ENCODE measurements at places on chromosomes 6 and 20. TPM values are rescaled to one million over a fixed set of nuclear protein-coding genes. Genes with fewer than 3 reads are reported as not detected.

DNA sequence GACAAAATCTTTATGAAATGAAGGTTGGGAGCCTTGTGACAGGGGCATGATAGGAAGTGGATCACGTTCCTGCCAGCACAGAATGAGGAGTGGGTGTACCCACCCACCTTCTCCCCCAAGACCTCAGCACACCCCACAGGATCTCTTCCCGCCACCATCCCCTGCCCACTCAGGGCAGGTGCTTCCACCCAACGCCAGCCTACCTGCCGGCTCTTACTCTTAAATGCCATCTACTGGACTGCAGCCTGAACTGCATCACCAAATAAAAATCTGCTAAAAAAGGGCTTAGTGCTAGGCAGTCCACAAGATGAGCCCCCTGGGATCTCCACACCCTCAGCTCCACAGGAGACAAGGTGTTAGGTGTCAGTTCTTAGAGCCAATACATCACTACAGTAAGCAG is 20.6 kb downstream of the DTNBP1 start:
- H3K27ac ChIP-seq = no peak overlapping the region
- no peaks in the 10 kb centered on the region for H3K36me3 ChIP-seq
- H3K27me3 ChIP-seq = no peaks in the 10 kb centered on the region
- no peak overlapping the region for H3K4me3 ChIP-seq

GRCh38 chr6:145147559-145147958 is 587.8 kb downstream of the EPM2A start:
- H3K4me3 ChIP-seq = no peak overlapping the region
- H3K4me1 ChIP-seq = peaks cover 23% of the 10 kb centered on the region
- H3K27ac ChIP-seq = no peak overlapping the region

The SPATA25 gene
- 7.5 TPM for total RNA-seq

DNA sequence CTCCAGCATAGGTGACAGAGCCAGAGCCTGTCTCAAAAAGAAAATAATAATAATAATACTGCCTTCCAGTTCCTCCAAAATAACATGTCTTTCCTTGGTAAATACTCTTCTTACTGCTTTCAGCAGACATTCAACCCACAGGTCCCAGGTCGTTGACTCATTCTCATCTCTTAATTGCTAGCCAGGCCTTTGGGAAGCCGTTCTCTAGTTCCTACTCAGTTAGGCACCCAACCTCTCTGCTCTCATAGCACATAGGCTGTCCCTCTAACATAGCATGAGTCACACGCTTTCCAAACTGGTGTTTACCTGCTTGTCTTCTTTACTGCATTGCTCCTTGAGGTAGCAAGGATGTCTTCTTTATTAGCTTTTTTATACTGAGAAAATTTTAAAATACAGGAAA is 98.8 kb downstream of the LAMA2 start:
- no peak overlapping the region for H3K27ac ChIP-seq
- H3K36me3 ChIP-seq = no peaks in the 10 kb centered on the region
- no peaks in the 10 kb centered on the region for H3K4me1 ChIP-seq
- DNase-seq = no peak
- no peaks in the 10 kb centered on the region for H3K27me3 ChIP-seq
- H3K4me3 ChIP-seq = no peak overlapping the region

DNA sequence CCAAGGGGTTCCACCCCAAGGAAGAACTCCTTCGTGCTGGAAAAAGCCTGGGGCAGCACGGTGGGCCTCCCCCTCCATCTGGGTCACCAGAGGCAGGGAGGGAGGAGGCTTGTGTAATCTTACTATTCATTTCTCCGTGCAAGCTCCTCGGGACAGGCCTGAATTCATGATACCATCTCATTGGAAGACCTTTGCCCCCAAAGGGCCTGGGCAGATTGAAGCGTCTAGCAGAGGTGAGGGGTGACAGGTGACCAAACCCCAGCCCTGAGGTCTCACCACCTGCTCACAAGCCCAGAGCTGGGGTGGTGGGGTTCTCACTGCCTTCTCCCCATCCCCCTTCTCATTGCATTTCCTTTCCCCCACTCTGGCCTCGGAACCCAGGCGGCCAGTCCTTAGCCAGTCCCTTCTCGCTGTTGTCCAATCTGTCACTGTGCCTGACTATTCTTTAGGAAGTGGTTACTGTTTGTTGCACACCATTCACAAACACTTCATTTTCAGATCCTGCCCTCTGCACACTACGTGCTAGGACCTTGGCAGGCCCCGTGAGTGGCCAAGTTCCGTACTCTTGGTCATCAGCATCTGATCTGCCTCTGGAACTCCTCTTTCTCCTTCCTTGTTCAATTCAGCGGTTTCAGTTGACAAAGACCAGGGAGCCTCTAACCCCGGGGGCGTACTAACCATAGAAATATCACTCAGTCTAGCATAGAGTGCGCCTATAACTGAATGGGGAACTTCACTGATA is 137.1 kb downstream of the LY86 start:
- no peaks in the 10 kb centered on the region for H3K36me3 ChIP-seq
- H3K4me1 ChIP-seq = peaks cover 18% of the 10 kb centered on the region

DNA sequence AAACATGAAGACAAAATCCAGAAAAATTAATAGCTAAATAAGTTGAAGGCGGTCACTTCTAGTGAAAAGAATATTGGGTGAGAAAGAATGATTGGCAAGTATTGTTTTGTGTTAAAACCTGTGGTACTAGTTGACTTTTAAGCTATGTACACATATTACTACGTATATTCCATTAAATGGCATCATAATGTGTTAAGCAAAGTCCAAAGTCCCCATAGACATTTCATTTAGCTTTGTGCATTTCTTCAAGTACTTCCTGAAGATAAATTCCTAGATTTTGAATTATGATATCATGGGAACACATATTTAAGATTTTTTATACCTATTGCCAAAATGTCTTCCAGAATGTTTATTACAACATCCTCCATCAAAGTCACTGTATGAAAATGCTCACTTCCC is 272.7 kb upstream of the IRAK1BP1 start:
- no peak overlapping the region for H3K27ac ChIP-seq
- H3K36me3 ChIP-seq = no peaks in the 10 kb centered on the region
- H3K4me3 ChIP-seq = no peak overlapping the region
- no peaks in the 10 kb centered on the region for H3K4me1 ChIP-seq

The C6orf58 gene
- not detected for total RNA-seq

DNA sequence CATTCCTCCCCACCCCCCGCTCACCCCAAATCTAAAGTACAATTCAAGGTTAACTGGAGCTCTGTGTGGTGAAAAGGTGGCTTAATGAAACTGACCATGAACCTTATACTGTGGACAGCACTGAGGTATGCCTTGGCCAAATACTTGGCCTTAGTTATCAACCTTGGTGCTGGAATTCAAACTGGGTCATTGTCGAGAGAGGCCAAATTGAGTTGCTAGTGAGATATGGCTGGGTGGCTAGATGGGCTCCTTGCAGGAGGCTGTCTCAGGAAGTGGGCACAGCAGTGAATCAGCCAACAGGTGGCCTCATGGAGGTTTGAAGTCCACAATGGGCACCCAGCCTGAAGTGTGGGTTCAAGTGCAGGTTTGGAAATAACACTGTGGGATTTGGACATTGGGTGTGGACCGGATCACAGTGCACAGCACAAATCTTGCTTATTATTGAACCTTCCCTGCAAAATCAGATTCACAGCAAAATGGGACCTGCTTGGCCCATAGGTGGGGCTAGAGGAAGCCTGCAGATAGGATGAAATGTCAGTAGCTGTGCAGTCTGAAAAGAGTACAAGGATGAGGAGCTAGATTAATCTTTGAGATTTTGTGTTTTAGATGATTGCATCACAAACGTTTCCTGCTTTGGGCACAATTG is 5.6 kb upstream of the BTBD3 start:
- no peaks in the 10 kb centered on the region for H3K27me3 ChIP-seq
- no peak for DNase-seq
- no peaks in the 10 kb centered on the region for H3K4me1 ChIP-seq
- H3K4me3 ChIP-seq = no peak overlapping the region
- H3K27ac ChIP-seq = no peak overlapping the region

- H3K4me1 ChIP-seq = peaks cover 5% of the 10 kb centered on the region
- H3K36me3 ChIP-seq = no peaks in the 10 kb centered on the region
- no peak overlapping the region for H3K4me3 ChIP-seq
- DNase-seq = no peak
These were observed 88.5 kb downstream of the PRKN start for GRCh38 chr6:162638931-162639574.

The CST3 gene
- total RNA-seq = 1,250 TPM

GRCh38 chr20:6886065-6886729 is 118.7 kb downstream of the BMP2 start:
- no peaks in the 10 kb centered on the region for H3K36me3 ChIP-seq
- H3K4me3 ChIP-seq = no peak overlapping the region
- no peak overlapping the region for H3K27ac ChIP-seq
- no peaks in the 10 kb centered on the region for H3K4me1 ChIP-seq
- no peaks in the 10 kb centered on the region for H3K27me3 ChIP-seq
- DNase-seq = no peak

The SNAP25 gene
- total RNA-seq = 19.3 TPM

- no peaks in the 10 kb centered on the region for H3K4me1 ChIP-seq
- H3K4me3 ChIP-seq = no peak overlapping the region
- H3K36me3 ChIP-seq = no peaks in the 10 kb centered on the region
These were observed 270.7 kb upstream of the TFAP2D start for GRCh38 chr6:50442531-50443040.

The RCAN2 gene
- total RNA-seq = 22.7 TPM

DNA sequence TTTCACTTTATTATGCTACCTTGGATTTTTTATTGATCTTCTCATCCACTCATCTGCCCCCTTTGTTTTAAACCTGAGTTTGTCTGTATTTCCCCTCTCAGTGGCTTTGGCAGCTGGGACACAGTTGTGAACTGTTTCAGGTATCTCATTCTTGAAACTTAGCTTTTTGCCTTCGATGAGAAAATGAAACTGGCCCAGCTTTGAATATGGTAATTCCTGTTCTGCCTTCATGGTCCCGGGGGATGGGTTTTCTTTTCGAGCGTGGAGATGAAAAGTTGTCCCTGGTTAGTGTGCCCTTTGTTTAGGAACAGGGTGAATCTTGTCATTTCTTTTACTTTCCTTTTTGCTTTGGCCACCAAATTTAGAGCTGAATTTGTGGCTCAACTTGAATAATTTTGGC is 25.6 kb downstream of the DHX35 start:
- peaks cover 39% of the 10 kb centered on the region for H3K4me1 ChIP-seq
- no peak overlapping the region for H3K4me3 ChIP-seq
- peak overlapping the region; percentile 98 for H3K27ac ChIP-seq
- DNase-seq = no peak
- H3K36me3 ChIP-seq = peaks cover 28% of the 10 kb centered on the region
- H3K27me3 ChIP-seq = no peaks in the 10 kb centered on the region

- H3K4me3 ChIP-seq = no peak overlapping the region
- DNase-seq = peak; percentile 46
- no peaks in the 10 kb centered on the region for H3K4me1 ChIP-seq
- no peak overlapping the region for H3K27ac ChIP-seq
- no peaks in the 10 kb centered on the region for H3K36me3 ChIP-seq
These were observed 21.9 kb downstream of the COL11A2 start for GRCh38 chr6:33170176-33171015.

DNA sequence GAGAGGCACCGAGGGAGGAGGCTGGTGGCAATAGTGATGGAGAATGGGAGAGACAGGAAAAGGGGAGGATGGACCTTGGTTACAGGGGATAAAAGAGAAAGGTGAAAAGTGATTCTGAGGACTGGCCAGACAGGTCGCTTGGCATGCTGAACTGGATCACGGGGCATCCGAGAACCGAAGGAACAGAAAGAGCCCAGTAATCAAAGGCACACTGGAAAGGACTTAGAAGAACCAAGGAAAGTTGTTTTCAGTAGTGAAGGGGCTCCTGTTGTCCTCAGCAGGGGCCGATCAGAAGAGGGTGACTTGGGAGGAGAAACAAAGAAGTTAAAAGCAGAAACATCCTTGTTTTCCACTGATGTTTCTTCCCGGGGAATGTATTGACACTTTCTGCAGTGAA is 18.9 kb downstream of the SYTL3 start:
- no peaks in the 10 kb centered on the region for H3K4me1 ChIP-seq
- DNase-seq = no peak
- H3K27me3 ChIP-seq = no peaks in the 10 kb centered on the region
- no peak overlapping the region for H3K4me3 ChIP-seq

The PRPH2 gene
- total RNA-seq = 3.0 TPM

DNA sequence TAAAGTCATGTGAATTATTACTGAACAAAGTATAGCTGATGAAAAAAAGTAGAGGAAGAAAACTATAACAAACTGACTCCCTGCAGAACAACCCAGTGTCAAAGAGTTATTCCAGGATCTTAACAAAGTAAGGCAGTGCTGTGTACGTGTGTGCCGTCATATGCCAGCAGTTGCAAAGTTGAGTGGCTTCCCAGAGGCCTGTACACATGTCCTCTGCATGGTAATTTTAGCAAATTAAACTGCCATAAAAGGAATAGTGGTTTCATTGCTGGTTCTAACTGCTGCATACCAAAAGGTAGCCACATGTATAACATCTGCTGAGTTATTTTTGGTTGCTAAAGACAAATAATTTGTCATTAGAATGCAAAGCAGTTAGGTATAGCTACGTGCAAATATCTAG is 44.8 kb downstream of the RIPOR2 start:
- no peak for DNase-seq
- H3K36me3 ChIP-seq = no peaks in the 10 kb centered on the region
- no peaks in the 10 kb centered on the region for H3K27me3 ChIP-seq

DNA sequence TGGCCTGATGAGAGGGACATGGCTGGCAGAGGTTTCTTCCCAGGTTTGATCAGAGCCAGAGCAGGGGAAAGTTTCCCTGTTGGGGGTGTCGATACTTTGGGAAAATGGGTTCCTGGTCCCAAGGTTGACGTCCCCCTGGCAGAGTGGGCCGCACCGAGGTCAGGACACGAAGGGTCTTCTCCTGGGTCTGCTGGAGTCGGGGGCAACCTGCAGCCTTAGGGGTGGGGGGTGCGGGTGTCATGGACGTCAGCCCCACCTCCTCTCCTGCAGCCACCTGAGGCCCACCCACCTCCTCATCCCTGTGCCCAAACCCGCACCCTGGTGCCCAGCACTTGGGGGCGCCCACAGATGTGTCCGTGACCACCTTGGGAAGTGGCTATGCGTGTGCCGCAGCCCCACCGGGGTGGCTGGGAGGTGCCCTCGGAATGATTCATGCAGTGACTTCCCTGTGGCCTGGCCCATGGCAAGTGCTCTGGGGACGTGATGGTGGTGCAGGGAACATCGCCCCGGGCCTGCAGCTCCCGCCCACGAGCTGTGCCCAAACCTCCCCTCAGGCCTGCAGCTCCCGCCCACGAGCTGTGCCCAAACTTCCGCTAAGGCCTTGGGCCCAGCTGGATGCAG is 64.9 kb downstream of the YTHDF1 start:
- H3K36me3 ChIP-seq = no peaks in the 10 kb centered on the region
- no peak overlapping the region for H3K27ac ChIP-seq
- no peak for DNase-seq
- H3K4me1 ChIP-seq = no peaks in the 10 kb centered on the region
- no peak overlapping the region for H3K4me3 ChIP-seq

DNA sequence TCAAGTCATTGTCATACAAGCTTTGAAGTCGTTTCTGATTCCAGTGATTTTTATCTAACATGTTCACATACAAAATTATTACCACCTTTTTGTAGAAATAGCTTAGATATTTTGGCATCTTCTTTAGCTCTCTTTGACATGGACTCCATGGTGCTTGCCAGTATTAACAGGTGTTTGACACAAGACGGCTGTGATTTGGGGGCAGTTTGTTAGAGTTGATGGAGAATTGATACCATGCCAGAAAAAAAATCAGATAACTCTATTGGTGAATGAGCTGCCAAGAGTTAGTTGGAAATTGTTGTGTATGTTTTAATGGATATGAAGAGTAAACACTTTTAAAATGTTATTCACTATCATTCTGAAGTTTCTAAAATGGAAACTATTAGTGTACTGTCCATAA is 146.6 kb upstream of the LAMP5 start:
- H3K36me3 ChIP-seq = no peaks in the 10 kb centered on the region
- H3K4me1 ChIP-seq = no peaks in the 10 kb centered on the region
- H3K27ac ChIP-seq = no peak overlapping the region

Data from sigmoid colon (tissue), 7 donors.